ENCODE measurements at places on chromosomes 5 and 9. TPM values are rescaled to one million over a fixed set of nuclear protein-coding genes. Genes with fewer than 3 reads are reported as not detected.
A peak's percentile ranks its signal among the peaks of the same experiment; 100 is the strongest.

- no peak for DNase-seq
Observed at GRCh38 chr5:61673007-61673735, 341.1 kb downstream of the ZSWIM6 start.

DNA sequence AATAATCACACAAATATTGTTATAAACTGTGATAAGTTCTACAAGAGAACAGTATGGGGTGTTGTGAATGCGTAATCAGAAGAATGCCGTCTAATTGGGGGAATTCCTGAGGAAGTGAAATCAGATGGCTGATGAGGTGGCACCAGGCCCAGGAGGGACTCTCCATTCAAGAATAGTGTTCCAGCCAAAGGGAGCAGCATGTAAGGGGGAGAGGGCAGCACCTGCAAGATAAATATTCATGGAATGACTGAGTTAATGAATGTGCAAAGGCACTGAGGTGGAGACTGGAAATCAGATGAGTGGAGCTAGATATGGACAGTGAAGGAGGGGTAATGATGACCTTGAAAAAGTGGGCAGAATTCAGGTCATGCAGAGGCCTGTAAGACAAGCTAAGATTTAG, 250.6 kb downstream of the ARRDC3 start:
- peak; percentile 20 for DNase-seq

GRCh38 chr9:120001536-120001935, 578.4 kb downstream of the CDK5RAP2 start:
- DNase-seq, result no peak

DNA sequence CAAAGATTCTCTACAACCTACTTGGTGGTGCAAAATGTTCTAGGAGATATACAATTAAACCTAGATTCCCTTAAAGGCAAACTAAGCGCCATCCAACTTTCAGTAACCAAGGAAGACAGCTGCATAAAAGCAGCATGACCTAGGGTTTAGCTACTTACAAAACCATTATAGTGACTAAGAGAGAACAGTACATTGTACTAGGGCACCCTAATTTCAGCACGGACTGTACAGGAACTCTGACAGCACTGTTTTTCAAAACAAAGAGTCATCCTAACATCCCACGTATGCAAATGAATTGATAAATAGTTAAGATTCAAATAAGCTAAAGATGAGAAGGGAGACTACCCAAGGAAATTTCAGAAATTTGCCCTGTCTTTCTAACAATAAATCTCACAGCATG, 30.0 kb downstream of the STRBP start:
- no peak for DNase-seq

EGFLAM gene
- 0.13 TPM for total RNA-seq

PCDHGA3 gene
- 0.63 TPM for total RNA-seq

- no peak for DNase-seq
Observed at GRCh38 chr5:19733612-19734495, 254.1 kb downstream of the CDH18 start.

GRCh38 chr5:125325488-125326149, 579.2 kb upstream of the ZNF608 start:
- DNase-seq, result no peak

- DNase-seq, result peak; percentile 82
Observed at GRCh38 chr5:154970759-154971158, 29.9 kb downstream of the MRPL22 start.

DNA sequence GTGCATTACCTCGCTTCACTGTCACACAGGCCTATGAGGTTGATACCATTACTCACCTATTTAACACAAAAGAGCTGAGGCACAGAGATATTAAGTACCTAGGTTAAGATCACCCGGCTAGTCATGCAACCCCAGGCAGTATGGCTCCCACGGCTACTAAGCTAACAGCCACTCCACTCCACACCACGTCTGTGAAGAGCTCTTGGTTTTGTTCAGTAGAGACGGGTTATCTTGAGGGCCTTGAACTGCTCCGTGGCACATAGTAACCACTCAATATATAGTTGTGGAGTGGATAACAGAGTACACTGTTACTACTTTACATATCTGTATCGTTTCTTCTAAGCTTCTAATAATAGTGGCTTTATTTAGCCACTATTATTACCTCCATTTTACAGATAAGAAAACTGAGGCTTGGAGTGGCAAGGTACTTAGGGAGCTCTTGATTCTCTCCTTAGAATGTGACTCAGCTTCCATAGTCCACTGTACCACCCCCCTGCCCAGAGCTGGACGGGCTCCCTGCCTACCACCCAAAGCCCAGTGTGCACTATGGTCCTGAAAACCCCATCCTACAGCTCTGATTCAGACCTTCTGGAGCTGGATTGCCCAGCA, 1.0 kb upstream of the CORO2A start:
- DNase-seq, result no peak
